ENCODE measurements at places on chromosomes 7 and 10.

DNA sequence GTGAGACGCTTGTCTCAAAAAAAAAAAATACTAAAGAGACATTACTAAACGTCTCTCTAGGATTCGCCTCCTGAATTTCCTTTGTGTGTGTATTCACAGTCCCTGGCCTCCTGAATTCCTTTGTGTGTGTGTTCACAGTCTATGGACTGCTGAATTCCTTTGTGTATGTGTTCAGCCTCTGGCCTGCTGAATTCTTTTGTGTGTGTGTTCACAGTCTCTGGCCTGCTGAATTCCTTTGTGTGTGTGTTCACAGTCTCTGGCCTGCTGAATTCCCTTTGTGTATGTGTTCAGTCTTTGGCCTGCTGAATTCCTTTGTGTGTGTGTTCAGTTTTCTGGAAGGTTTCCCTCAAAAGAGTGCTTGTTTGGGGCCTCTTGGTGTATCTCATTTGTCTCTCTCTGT is 8.2 kb downstream of the BMS1 start:
- no peak for DNase-seq

- DNase-seq, result no peak
These were observed 410.5 kb downstream of the PAXIP1 start for GRCh38 chr7:154592388-154592787.

DNA sequence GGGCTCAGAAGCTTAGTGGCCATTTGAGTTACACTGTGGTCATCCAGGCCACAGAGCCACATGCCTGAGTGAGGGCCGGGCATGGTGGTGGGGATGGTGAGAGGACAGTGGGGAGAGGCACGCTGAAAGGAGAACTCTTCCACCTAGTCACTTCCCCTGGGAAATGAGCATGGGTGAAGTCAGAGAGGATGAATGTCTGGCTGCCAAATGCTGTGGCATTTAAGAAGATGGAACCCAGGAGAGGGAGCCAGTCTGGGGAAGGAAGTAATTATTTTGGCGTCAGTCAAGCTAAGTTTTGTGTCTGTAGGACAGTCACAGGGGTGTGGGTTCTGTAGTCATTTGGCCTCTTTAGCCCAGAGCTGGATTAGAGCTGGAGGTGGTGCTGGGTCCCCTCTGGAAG is 86.0 kb upstream of the PODXL start:
- no peak for DNase-seq

DNA sequence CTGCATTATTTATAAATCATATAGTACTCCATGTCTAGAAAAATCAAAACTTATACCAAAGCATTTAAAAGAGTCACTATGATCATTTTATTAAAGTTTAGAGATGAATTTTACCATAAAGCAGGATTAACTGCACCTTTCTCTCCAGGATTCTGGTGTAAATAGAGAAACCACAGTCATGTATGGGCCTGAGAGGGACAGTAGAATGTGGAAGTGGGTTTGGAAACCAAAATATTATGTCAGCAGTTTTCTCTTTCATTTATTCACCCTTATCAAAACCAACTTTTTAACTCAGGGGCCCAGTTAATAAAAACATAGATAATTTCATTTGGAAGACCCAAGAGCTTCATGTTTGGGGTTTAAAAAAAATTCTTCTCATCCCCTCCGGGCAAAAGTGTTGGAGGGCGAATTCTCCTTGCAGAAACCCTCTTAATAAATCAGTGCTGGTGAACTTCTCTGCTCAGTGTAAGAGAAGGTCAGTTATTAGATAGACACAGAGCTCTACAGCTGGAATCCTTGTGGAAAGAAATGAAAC is 266.2 kb downstream of the CREB5 start:
- no peak for DNase-seq

GRCh38 chr7:149462101-149462520 is 1.2 kb upstream of the ZNF777 start:
- DNase-seq, result no peak

- no peak for DNase-seq
These were observed 9.8 kb downstream of the VSIR start for GRCh38 chr10:71763352-71764127.

DNA sequence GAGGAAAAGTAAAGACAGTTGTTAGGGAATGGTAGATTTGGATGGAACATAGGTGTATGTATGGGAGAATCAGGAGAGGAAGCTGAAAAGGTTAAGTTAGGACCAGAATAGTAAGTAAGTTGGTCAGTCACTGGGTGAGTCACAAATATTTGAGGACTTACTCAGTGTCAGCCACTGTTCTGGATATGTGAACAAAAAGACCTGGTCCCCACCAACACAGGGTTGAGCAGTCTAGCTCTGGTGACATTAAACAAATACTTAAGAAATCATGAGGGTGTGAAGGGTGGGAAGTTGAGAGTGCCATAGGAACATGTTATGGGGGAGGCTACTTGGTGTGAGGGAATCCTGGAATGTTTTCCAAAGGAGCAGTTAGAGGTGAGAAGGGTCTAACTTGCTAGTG is 246.9 kb downstream of the PTEN start:
- no peak for DNase-seq

- DNase-seq, result no peak
These were observed 82.2 kb downstream of the SORBS1 start for GRCh38 chr10:95478935-95479334.

GRCh38 chr10:47246406-47247147 is 53.4 kb upstream of the GDF10 start:
- DNase-seq, result no peak

DNA sequence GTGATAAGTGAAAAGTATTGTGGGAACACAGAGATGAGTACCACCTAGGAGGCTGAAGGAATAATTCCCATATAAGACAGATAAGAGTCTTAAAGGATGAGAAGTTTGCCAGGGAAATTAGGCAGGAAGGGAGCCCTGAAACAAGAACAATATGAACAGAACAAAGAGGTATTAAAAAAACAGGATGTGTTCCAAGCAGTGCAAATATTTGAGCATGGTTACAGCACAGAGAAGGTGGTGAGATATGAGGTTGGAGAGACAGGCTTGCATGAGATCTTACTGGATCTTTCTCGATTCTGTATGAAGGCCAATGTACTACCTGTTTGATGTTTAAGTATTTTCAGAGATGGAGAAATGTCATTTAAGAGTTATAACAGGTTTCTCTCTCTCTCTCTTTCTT is 20.3 kb downstream of the TAC1 start:
- DNase-seq, result no peak

DNA sequence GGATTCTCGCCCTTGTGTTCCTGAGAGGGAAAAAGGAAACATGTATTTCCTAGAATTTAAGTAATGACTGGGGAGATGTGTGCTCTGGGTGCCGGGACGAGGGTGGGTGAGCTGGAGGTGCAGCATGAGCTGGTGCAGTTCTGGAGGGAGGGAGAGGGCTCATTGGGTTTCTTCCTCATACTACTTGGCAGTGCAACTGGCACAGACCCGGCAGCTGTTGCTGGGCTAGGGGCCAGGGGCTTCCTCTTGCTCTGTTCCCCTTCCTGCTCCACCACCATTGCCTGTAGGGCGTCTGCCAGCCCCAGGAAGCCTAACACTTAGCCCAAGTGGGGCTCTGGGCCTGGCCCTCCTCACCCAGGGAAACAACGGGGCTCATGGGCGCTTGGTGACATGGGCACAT is 5.9 kb downstream of the RET start:
- DNase-seq, result no peak

- no peak for DNase-seq
These were observed 81.3 kb upstream of the SFMBT2 start for GRCh38 chr10:7491949-7492659.

DNA sequence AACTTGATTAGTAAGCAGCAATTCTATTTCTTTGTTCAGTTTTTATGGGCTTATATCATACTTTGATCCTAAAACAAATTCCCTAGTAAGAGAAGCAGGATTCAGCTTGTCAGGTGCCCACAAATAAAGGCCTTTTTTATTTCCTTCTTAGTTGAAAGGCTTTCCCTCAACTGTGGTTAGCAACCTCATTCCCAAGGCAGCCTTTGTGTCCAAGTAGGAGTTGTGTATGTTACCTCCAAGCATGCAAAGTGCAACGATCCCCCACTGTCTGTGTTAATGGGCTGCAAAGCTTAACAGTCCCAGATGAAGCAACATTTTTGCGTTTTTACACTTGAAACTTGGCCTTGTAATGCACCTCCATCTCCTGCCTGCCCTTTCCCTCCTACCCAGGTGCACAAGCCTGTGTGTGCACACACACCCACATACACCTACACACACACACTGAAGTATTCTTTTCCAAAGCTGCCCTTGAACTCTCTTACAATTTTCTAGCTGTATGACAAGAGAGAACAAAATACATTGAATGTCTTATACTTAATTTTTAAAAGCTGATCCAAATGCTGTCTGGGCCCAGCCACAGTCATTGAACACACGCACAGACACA is 278.2 kb downstream of the SNX13 start:
- DNase-seq, result no peak

DNA sequence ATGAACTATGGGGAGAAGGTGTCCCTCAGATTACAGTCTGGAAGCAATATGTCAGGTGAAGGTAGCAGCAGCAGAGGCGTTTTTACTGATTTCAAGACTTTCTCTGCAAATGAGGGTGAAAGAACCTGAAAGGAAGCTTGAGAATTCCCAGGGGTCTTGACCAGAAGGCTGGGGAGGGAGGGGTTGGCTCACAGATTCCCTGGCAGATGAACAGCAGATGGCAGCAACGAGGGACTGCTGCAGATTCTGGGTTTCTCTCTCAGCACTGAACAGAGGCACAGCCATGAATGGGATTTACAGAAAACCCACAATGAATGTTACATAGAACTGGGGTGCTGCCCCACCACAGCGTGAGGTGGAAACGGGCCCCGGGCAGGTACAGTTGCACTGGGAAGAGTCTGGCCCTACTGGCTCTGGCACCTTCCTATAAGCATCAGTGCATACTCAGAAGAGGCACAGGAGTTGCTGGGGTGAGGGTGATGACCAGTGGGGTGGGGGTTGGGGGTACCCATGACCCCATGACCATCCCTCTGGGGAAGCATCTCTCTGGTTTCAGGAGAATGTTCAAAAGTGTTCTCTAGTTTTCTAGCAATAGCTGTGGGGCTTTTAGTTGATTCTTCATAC is 317.8 kb downstream of the SH2D4B start:
- no peak for DNase-seq

DNA sequence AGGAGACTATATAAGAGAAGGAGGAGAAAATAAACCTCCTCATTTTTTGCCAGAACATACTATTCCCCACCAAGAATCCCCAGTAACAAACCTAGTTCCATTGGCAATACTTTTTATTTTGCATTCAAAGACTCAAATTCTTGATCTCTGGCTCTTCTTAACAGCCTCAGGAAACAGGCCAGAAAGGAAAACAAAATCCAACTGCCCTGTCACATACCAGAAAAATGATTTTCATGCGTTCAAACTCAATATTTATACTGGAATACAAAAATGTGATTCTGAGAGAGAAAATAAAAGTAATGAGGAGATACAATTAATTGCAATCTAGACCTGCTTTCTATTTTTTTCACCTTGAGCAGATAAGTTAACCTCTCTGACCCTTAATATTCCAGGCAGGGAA is 435.9 kb upstream of the AUTS2 start:
- DNase-seq, result no peak

GRCh38 chr7:69951458-69951857 is 353.2 kb downstream of the AUTS2 start:
- no peak for DNase-seq

- DNase-seq, result no peak
These were observed 33.0 kb upstream of the PPP1R3C start for GRCh38 chr10:91665842-91666241.

- no peak for DNase-seq
These were observed 540.9 kb downstream of the SUGCT start for GRCh38 chr7:40675741-40676140.

GRCh38 chr7:117012696-117013095 is 59.4 kb downstream of the ST7 start:
- DNase-seq, result no peak

- no peak for DNase-seq
These were observed 11.6 kb upstream of the PALD1 start for GRCh38 chr10:70466951-70467350.

DNA sequence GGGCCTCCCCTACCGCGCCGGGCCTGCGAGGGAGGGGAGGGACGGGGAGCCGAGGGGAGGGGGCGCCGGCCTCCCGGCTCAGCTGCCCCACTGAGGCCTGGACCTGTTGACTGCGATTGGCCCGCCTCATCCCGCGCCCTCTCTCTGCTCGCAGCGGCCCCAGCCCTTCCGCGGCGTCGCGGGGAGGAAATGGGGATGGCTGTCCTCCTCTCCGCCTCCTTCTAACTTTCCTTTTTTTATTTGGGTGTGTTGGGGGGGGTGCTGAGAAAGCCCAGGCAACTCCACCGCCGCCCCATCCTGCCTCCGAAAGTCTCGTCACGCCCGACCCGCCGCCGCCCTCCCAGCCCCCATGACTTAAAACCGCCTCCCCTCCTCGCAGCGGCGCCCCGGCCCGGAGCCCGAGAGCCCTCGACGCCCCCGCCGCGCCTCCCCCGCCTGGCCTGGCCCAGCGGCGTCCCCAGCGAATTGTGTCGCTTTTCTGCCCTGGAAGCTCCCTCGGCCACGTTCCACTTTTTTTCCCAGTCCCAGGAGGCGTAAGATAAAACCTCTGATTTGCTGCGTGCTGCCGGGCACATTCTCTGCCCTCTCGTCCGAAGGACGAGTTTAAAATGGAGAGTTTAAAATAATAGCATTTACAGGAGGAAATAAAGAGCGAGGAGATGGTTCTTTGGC is 842 bp upstream of the SKIDA1 start:
- DNase-seq, result no peak

DNA sequence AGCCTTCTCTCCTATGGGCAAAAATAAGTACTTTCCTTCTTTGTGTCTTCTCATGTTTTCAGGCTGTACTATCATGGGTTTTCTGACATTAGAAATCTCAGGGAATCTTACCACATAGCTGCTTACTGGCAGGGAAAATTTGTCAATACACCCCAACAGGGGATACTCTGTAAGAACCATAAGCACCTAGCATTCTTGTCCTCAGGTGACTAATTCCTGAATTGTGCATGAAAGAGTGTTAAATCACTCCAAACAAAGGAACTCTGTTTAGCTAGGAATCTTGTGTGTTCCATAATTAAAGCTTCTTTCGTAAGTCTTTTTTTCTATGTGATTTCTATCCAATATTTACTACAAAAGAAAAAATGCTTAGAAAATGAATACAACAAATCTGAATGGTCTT is 206.7 kb upstream of the POT1 start:
- no peak for DNase-seq

GRCh38 chr10:61846370-61847031 is 55.0 kb upstream of the ARID5B start:
- DNase-seq, result no peak

GRCh38 chr10:119761106-119761505 is 35.3 kb downstream of the INPP5F start:
- DNase-seq, result no peak

DNA sequence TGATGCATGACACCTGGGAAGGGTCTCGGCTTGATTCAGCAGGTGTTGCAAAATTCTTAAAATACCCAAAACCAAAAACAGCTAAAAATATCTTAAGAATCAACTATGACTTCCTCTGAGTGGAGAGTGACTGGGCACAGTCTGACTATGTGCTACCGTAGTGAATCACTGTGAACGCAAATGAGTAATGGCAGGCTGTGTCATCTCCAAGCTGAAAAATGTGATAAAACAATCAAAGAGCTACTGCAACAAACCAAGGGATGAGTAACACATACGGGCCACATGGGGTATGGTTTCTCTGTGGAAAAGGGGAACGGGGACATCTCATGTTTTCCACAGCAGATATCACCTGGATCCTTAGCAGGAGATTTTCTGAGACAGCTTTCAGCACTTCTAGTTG is 127.5 kb downstream of the ABCA13 start:
- DNase-seq, result no peak

GRCh38 chr7:80415522-80415921 is 96.3 kb downstream of the GNAT3 start:
- no peak for DNase-seq

- no peak for DNase-seq
These were observed 383.7 kb upstream of the AKR1E2 start for GRCh38 chr10:4442296-4442695.
